ENCODE measurements at places on chromosomes 7 and 10. TPM values are rescaled to one million over a fixed set of nuclear protein-coding genes. Genes with fewer than 3 reads are reported as not detected.
A peak's percentile ranks its signal among the peaks of the same experiment; 100 is the strongest.

DNA sequence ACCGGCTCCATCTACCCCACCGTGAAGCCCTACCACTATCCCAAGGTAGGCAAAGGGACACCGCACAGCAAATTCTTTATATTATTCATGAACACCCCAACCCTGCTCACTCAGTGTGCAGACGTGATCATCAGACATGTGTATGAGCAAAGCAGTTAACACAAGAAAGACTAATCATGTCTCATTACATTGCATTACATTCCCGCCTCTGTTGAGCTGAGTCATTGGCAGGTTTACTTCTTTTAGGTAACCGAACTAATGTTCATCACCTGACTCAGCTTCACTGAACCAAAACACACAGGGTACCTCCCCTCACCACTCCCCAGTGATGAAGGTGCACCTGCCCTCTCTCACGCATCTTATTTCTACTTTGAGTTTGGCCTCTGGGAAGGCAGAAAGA, 233.4 kb downstream of the PAXIP1 start:
- DNase-seq: no peak

FAM25C gene
- total RNA-seq: not detected

SYT15B gene
- 2.6 TPM for total RNA-seq

HHEX gene
- total RNA-seq: 9.9 TPM

ADAMTS14 gene
- total RNA-seq: 0.19 TPM

DNA sequence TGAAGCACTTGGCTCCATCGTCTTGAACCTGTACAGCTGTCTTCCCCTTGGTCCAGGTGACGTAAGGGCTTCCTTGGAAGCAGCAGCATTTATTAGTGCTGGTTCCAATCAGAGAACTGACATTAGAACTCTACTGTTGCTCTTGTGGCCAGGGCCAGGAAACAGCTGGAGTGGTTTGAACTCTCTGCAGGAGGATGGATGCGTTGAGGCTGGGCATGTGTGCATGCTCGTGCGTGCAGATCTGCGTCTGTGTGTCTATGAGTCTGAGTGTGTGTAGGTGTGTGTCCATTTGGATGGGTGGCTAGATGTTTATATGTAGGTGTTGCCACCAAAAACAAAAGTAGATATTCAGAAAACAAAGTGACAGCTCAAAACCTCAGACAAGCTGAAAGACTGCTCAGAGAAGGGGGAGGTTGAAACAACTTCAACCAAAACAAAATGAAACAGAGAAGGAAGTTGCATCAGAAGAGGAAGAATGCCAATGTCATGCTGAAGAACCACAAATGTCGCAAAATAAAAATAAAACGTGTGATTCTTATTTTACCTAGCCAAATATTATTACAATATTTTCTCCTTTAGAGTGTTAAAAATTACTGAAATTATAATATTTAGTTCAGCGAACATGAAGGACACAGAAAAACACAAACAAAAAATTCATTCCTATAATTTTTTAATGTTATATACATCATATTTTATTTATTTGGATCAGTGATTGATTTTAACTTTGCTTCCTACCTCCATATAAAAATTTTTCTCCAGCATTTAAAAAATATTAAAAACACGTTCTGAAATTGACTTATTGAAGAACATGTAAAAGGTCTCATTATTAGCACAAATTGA, 96.1 kb upstream of the MKLN1 start:
- DNase-seq: no peak

- DNase-seq: no peak
These were observed 159.7 kb upstream of the PLXDC2 start for GRCh38 chr10:19656420-19657042.

GRCh38 chr7:41699516-41699915, 3.4 kb downstream of the INHBA start:
- no peak for DNase-seq

CRYGN gene
- total RNA-seq: 0.42 TPM

DNA sequence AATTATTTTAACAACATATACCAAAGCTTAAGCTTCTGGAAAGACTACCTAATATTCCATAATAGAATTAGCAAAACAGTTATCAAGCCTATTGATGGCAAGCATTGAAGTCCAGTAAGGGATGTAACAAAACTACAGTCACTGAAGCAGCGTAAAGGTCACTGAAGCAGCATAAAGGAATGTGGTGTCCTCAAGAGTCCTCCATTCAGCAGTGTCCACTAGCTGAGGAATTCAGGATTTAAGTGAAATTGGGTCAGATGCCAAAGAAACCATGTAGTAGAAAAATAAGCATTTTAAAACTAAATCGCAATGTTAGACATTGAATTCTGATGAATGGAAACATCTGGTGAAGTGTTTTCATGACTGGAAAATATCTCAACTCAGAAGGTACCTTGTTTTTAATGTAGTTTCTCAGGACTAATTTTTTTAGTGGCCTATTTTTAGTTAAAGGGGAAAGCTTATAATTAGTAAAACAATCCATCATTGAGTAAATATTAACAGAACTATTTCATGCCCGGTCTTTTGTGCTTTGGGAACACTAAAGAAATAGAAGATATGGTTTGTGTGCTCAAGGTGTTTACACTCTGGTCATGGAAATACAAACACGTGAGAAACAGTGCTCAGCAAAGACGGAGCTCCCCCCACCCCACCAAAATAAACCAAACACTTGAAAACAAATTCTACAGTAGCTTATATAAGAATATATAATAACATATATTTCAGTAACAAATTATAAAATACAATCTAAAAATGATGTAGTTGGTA, 121.4 kb downstream of the CDK14 start:
- DNase-seq: no peak

DNA sequence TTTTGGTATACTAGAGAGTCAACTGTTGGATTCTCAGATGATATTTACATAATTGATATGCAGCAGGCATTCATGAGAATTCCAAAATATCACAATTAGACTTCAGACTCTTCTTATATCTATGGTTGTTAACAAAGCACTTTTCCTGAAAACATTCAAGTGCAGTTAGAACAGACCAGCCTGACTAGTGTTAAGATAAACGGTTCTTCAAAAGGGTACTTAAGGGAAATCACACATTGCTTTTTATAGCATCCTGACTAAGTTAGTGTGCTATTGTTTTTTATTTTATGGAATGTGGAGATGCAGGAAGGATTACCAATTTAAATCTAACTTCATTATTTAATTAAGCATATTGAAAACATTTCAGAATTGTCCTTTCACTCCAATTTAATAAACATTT, 405.1 kb downstream of the PLXDC2 start:
- DNase-seq: no peak

- peak; percentile 29 for DNase-seq
These were observed 37.3 kb upstream of the CNPY1 start for GRCh38 chr7:155583636-155584035.

DNA sequence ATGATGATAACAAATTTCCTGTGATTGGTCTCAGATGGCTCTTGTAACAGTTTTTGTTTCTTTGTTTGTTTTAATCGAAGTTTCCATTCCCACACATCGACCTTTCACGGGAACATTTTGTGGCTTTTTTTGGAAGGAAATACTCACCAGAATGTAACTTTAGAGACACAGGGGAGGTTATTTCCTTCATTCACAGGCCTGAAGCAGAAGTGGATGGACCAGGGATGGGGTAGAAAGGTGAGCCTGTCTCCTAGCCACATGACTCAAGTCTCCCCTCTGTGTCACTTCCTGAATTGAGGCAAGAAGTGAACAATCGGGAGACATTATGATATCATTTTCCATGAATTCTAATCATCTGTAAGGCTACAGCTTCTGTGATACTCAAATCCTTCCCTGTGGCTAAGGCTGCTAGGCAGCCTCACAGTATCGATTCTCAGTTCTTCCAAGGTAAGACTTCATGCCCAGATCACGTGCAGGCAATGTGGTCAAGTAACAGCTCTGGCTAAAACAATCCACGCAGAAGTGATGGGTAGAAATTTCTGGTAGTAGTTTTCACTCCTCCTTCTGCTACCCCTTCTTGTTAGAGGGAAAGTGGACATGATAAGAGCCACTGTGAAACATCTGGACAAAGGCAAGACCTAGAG, 203.9 kb upstream of the NEBL start:
- DNase-seq: no peak

- no peak for DNase-seq
These were observed 38.0 kb downstream of the TCERG1L start for GRCh38 chr10:131273476-131273875.

GRCh38 chr10:17216217-17216900, 11.7 kb upstream of the VIM start:
- DNase-seq: no peak

DNA sequence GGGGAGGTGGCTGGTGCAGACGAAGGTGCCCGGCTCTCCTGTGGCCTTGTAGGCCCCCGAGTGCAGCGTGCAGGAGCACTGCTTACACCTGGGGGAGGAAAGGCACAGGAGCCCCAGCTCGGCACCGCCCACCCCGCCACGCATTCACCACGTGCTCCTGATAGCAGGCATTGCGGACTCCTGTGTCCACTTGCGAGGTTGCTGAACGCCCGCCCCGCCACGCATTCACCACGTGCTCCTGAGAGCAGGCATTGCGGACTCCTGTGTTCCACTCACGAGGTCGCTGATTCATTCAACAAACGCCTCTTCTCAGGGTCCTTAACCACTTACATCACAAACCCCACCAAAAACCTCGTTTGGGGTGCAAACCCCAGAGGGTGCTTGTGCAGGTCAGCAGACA, 13.9 kb downstream of the MICALL2 start:
- DNase-seq: no peak

SLC39A12 gene
- total RNA-seq: 0.10 TPM

- DNase-seq: no peak
These were observed 112.1 kb upstream of the KLF6 start for GRCh38 chr10:3897156-3897555.

GRCh38 chr7:24959735-24960485, 20.1 kb downstream of the OSBPL3 start:
- DNase-seq: no peak

AZGP1 gene
- total RNA-seq: 0.33 TPM

GRCh38 chr10:83541046-83541445, 598.3 kb upstream of the GHITM start:
- DNase-seq: no peak

TUBB8 gene
- not detected for total RNA-seq

CDK1 gene
- 1.1 TPM for total RNA-seq

DNA sequence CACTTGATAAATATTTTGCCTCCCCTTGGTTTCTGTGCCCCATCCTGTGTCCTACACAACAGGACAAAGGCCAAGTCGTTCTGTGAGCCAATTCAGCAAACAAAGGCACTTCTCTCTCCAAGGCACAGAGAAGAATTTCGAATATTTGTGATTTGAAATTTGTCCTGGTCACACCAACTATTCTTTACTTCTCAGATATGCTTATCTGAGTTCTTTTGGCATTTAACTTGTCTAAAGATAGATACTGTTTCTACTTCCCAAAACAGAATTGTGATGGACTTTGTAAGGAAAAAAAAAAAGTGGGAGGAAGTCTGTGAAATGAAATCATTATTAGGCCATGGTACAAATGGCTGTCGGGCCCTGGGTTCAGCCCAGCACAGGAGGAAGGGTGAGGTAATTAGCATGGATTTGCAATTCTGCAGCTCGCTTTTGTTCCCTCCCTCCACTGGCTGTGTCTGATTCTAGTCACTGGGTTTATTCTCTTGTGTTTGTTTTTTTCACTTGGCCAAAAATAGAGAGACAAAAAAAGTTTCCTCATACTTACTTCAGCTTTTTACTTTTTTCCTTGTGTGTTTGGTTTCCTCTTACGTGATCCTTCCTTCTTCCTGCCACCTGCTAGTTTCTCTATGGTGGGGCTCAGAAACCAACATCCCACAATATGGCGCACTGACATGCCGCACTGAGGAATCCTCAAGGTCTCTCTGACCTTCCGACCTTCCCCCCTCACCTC, 108.2 kb upstream of the MKLN1 start:
- peak; percentile 88 for DNase-seq

CDC14C gene
- not detected for total RNA-seq

DNA sequence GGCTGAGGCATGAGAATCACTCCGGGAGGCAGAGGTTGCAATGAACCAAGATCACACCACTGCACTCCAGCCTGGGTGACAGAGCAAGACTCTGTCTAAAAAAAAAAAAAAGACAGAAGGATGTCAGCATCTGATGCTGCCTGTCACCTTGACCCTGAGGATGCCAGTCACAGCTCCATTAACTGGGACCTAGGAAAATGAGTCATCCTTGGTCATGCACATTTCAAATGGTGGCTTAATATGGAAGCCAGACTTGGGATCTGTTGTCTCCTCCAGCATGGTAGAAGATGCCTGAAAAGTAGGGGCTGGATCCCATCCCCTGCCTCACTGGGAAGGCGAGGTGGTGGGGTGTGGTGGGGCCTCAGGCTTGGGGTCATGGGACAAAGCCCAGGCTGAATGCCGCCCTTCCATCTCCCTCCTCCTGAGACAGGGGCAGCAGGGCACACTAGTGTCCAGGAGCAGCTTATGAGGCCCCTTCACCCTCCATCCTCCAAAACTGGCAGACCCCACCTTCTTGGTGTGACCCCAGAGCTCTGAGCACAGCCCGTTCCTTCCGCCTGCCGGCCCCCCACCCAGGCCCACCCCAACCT, 1.3 kb downstream of the NOS3 start:
- no peak for DNase-seq

ZNF518A gene
- total RNA-seq: 20.0 TPM

AEBP1 gene
- total RNA-seq: 783 TPM

DNA sequence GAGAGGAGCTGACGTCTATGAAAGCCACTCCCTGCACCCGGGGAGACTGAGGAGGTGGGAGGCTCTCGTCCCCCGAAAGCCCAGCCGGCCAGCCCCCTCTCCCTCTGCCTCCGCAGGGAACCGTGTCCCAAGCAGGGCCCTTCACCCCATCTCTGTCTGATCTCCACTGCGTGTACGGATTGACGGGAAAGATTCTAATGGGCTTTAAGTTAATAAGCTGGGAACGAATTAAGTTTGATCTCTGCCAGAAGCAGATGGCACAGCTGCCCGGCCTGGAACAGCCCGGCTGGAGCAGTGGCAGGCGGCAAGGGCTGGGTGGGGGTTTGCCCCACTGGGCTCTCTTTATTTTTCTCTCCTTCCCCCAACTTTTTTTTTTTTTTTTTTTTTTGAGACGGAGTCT, 6.1 kb upstream of the SLC29A4 start:
- no peak for DNase-seq

DNA sequence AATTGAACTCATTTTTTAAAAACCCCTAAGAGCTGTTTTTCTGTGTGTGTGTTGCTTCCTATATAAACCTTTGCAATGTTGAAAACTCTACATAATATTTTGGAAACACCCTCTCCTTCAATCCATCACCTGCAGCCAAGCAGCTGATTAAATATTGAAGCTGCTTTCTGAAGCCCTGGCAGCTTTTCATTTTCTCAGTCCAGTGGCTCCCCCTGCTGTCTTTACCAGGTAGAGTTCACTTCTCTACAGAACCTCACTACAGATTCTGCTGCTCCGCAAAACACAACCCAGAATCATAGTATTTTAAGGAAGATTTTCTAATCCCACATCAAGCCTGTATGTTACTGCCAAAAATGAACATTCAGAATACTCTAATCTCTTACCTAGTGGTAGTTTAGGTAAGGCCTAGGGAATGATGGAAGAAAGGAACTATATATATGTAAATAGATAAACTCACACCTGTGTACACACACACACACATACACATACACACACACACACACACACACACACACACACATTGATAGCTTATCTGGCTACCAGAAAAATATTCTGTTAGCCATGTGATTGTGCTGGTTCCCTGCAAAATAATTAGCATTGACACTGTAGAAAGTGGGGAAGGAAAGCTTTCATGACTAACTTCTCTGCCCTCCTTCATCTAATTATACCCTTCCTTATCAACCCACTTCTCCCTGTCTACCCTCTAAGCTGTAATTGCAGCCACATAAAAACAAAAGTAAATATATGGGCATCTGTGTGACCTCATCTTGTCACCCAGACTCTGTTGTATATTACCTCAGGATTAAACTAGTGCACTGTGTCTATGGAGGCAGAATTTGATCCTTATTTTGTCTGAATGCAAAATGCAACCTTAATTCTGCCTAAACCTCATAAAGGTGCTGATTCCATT, 229.5 kb upstream of the FZD1 start:
- no peak for DNase-seq

PNLIPRP2 gene
- not detected for total RNA-seq
